ENCODE measurements at places on chromosomes 2 and 18.

GRCh38 chr18:46338766-46339165 is 234.6 kb downstream of the HAUS1 start:
- no peak for DNase-seq

DNA sequence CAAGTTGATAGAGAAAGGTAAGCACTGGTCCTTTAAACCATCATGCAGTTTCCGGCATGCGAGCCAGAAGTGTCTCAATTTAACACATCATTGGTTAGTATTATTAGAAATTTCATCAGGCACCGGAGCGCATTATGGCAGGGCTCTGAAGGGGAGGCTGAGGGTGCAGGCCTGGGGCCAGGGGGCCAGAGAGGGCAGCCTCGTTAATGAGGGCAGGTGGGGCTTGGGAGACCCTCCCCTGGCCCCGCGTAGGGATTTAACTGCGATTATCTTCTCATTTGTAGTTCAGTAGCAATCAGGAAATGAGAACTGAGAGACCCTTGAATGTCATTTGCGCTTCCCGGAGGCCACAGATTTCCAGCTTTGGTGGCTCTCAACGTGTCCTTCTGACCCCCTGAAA is 246.4 kb downstream of the KLHL29 start:
- DNase-seq = no peak

- DNase-seq = no peak
Measured at GRCh38 chr2:230658877-230659652, 53.6 kb upstream of the CAB39 start.

DNA sequence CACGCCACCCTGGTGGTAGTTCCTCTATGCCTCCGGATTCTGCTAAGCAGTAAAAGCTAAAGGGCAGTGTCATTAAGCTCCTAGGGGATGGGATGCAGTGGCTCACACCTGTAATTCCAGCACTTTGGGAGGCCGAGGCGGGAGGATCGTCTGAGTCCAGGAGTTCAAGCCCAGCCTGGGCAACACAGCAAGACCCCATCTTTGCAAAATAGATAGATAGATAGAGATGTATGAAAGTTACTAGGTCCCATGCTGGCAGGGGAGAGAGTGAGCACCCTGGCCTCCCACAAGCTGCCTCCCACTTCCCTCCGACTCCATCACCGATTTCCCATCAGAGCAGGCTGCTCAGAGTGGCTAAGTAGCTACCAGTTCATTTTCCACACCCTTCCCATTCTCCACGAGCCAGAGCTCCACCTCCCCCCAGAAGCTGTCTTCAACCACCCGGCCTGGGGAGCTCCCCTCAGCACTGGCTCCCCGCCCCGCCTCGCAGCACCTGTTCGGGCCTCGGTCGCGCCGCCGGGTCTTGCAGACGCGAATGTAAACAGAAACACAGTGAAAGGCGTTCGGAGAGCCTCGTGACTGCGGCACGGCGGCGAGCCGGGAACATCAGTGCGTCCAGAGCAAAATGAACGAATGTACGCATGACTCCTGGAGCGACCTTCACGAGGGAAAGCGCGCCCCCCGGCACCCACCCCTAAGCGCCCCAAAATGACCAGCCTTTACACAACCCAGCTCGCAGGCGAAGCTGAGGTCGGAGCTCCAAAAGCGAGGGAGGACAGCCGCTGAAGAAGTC is 598 bp upstream of the CEP68 start:
- no peak for DNase-seq

Measured in fibroblast of mammary gland (primary cell).